ENCODE measurements at places on chromosomes 1 and 21.

DNA sequence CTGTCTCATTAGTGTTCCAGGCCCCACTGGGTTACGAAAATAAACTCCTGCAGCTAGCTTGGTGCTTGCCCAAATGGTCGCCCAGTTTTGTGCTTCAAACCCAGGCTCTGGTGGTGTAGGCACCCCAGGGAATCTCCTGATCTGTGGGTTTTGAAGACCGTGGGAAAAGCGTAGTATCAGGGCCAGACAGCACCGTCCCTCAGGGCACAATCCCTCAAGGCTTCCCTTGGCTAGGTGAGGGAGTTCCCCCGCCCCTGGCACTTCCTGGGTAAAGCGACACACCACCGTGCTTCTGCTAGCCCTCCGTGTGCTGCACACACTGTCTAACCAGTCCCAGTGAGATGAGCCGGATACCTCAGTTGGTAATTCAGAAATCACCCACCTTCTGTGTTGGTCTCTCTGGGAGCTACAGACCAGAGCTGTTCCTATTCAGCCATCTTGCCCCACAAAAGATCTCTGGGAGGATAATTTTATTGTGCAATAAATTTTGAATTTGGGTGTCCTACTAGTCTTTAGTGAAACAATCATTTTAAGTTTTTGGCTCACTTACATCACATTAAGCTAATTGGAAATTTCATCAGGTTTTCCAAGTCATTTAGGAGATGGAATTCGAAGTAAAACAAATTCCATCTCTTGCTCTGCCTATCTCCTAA lies 9.4 kb upstream of the SLC25A24 start:
- DNase-seq, result no peak

- DNase-seq, result no peak
Measured at GRCh38 chr1:107198561-107198960, 57.7 kb downstream of the NTNG1 start.

DNA sequence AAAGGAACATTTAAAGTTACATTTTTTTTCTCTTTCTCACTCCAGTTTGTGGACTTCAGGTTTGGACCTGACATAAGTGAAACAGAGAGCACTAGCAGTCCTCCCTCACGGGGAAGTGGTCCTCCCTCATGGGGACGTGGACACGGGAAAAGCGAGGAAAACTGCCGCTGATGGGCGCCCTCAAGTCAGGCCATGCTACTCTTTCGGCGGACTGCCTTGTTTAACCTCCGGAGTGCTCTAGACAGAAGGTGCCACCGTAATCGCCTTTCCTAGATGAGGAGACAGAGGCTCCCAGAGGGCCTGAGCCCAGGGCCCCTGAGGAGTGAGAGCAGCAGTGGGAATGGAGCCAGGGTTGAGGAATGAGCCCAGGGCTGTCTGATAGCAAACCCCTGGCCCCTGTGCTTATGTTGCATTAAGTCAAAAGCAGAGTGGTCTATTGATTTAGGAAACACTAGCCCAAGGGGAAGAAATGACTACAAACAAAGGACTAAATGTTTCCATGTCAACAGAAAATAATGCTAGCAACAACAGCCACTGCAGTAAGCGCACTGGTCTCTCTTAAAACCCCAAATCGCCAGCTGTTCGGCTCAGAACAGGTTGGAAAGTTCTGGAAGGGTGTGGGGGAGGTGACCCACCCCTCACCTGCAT lies 84.1 kb downstream of the DMRTB1 start:
- no peak for DNase-seq

DNA sequence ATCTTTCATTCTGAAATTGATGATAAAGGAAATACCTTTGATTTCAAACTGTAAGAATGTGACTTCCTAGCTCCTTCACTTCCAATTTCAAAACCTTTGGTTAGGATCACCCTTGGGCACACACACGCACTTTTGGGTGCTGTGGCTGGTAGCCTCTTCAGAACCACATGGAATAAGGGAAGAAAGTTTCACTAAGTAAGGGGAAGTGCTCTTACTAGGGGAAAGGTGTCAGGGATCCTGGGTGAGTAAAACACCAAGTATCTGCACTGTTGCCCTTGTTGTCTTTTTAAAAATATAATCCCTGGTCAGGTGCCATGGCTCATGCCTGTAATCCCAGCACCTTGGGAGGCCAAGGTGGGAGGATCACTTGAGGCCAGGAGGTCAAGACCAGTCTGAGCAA lies 132.4 kb downstream of the SDCCAG8 start:
- no peak for DNase-seq

GRCh38 chr1:82565546-82565945 lies 764.8 kb downstream of the ADGRL2 start:
- peak; percentile 59 for DNase-seq

Measured in fibroblast of skin of left quadriceps (primary cell).